ENCODE measurements at places on chromosomes 1 and 21. TPM values are rescaled to one million over a fixed set of nuclear protein-coding genes. Genes with fewer than 3 reads are reported as not detected.
A peak's percentile ranks its signal among the peaks of the same experiment; 100 is the strongest.

GRCh38 chr21:45129189-45129923 is 55.0 kb downstream of the ADARB1 start:
- H3K4me3 ChIP-seq = no peak overlapping the region
- no peak for DNase-seq
- no peak overlapping the region for H3K27ac ChIP-seq
- H3K27me3 ChIP-seq = no peaks in the 10 kb centered on the region
- H3K36me3 ChIP-seq = peaks cover 9% of the 10 kb centered on the region
- peaks cover 3% of the 10 kb centered on the region for H3K4me1 ChIP-seq

DNA sequence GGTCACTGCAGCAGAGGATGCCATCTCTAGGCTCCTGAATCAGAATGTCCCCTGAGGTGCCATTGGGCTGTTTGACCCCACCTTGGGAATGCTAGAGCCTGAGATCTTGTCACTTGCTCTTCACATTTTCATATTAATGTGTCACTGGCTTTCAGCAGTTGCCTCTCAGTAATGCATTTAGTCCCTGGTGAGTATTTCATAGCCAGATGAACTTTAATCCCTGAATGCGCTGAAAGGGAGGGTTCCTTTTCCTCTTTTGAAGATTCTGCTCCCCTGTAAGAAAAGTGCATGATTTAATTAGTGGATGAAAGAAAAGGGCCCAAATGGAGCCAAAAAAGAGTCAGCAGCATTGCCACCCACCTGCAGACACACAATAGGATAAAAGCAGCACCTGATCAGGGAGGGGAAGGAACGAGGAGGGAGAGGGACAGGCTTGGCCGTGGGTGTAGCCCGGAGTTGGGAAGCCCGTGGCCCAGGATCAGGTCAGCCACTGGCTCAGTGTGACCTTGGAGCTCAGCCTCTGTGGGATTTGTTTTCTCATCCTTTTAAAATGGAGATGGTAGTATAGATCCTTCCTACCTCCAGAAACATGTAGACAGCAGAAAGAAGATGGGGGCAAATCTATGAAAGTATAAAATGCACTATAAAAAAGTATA is 31.1 kb downstream of the ROR1 start:
- H3K4me3 ChIP-seq = no peak overlapping the region
- no peaks in the 10 kb centered on the region for H3K36me3 ChIP-seq
- H3K27me3 ChIP-seq = no peaks in the 10 kb centered on the region
- H3K4me1 ChIP-seq = no peaks in the 10 kb centered on the region

The SELENBP1 gene
- total RNA-seq = not detected

DNA sequence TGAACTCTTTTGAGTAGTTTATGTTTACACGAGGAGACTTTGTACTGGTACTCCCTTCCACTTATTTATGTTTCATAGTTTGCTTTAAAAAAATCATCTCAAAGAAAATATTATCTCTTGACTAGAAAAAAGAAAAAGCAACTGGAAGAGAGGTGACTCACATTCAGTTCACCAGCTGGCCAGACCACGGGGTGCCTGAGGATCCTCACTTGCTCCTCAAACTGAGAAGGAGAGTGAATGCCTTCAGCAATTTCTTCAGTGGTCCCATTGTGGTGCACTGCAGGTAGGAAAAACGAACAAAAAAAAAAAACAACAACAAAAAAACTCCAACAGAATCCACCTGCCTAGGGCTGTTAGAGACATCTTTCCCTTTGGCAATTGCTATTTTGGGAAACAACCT is 102.9 kb downstream of the PTPRC start:
- no peak overlapping the region for H3K27ac ChIP-seq
- no peaks in the 10 kb centered on the region for H3K27me3 ChIP-seq
- peaks cover 23% of the 10 kb centered on the region for H3K4me1 ChIP-seq
- H3K36me3 ChIP-seq = peaks cover 99% of the 10 kb centered on the region

GRCh38 chr1:75124510-75124909 is 9.7 kb upstream of the LHX8 start:
- H3K4me1 ChIP-seq = no peaks in the 10 kb centered on the region
- no peak for DNase-seq
- H3K27ac ChIP-seq = no peak overlapping the region
- H3K4me3 ChIP-seq = no peak overlapping the region
- H3K36me3 ChIP-seq = no peaks in the 10 kb centered on the region
- H3K27me3 ChIP-seq = peaks cover 20% of the 10 kb centered on the region

DNA sequence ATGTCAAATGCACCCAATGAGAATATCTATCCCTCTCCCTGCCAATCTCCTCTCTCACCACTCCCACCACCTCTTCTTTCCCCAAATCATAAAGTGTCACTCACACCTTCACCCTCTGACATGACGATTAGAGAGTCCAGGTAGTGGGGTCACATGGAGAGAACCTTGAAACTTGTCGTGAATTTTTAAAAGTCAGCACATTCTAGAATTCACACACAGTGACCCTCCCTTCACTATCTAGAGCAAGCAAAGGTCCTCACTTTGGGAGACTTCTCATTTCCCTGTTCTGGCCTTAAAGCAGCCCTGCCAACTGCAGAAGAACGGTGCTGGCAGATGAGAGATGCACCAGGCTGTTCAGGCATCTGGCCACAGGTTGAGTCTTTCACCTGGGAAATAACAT is 61.9 kb downstream of the CD34 start:
- no peak for DNase-seq
- peaks cover 24% of the 10 kb centered on the region for H3K36me3 ChIP-seq
- peaks cover 48% of the 10 kb centered on the region for H3K4me1 ChIP-seq
- H3K27ac ChIP-seq = no peak overlapping the region
- no peaks in the 10 kb centered on the region for H3K27me3 ChIP-seq

The TSPAN1 gene
- not detected for total RNA-seq

The C1orf115 gene
- total RNA-seq = 0.25 TPM

DNA sequence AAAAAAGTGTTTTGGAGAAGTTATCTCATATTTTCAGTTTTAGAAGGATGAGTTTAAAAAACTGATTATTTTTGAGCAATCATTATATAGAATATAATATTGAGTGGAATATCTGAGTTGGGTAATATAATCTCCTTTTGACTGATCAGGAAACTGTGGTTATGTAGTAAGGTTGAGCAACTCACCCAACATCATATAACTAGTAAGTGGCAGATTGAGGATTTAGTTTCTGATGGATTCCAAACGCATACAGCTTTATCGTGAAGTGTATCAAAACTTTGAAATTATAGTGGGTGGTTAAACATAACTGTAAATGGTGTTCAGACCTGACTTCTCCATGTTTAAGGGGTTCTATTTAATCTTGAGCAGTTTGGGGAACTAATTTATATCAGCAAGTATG is 98.6 kb downstream of the OLFM3 start:
- no peak for DNase-seq
- no peaks in the 10 kb centered on the region for H3K4me1 ChIP-seq
- H3K4me3 ChIP-seq = no peak overlapping the region
- no peak overlapping the region for H3K27ac ChIP-seq
- H3K27me3 ChIP-seq = no peaks in the 10 kb centered on the region
- no peaks in the 10 kb centered on the region for H3K36me3 ChIP-seq

DNA sequence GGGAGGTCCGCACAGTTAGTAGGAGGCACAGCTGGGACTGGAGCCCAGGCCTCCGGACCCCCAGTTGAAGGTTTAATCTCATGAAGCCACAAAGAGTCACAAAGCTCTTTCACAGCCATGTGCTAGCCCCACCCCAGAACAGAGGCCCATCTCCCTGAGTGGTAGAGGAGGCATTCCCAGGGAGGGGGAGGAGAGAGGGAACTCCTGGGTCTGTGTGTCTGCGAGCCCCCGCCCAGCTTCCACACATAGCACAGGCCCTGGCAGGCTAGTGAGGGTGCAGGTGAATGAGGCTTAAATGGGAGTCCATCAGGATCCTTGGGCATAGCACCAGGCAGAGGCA is 197.8 kb downstream of the MATN1 start:
- H3K4me3 ChIP-seq = no peak overlapping the region
- no peaks in the 10 kb centered on the region for H3K4me1 ChIP-seq
- no peak overlapping the region for H3K27ac ChIP-seq
- H3K27me3 ChIP-seq = no peaks in the 10 kb centered on the region

The CFHR2 gene
- total RNA-seq = not detected

DNA sequence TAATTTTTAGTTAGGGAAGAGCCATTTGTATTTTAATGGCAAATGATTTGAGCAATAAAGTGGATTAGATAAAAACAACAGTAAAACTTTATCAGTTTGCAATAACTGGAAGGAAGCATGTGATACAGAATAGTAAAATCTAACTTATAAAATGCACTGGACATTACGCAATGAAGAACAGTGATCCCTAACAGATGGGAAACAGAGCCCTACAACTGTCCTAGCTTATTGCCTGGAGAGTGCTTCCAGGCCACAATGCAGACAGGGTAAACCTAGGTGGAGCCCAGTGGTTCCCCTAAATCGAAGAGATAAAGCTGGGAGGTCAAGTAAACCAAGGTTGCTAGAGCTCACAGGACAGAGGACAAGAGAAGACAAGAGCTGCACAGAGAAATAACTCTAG is 7.0 kb downstream of the OMA1 start:
- H3K4me3 ChIP-seq = no peak overlapping the region
- no peak for DNase-seq
- H3K27me3 ChIP-seq = no peaks in the 10 kb centered on the region
- H3K4me1 ChIP-seq = no peaks in the 10 kb centered on the region

GRCh38 chr1:145826030-145826429 is 2.0 kb downstream of the POLR3C start:
- no peaks in the 10 kb centered on the region for H3K27me3 ChIP-seq
- H3K27ac ChIP-seq = no peak overlapping the region
- no peak for DNase-seq
- H3K36me3 ChIP-seq = peaks cover 42% of the 10 kb centered on the region

GRCh38 chr1:203351037-203351625 is at the start of gene FMOD:
Gene FMOD (minus strand): TSS chr1:203351122. CDS start chr1:203348270, 2,852 bp downstream.
- no peak within 1 kb of the TSS for H3K4me3 ChIP-seq
- DNase-seq = no peak
- H3K4me1 ChIP-seq = peaks cover 4% of the 10 kb centered on the region
- peaks cover 25% of the 10 kb centered on the region for H3K27me3 ChIP-seq

The DNASE2B gene
- not detected for total RNA-seq

DNA sequence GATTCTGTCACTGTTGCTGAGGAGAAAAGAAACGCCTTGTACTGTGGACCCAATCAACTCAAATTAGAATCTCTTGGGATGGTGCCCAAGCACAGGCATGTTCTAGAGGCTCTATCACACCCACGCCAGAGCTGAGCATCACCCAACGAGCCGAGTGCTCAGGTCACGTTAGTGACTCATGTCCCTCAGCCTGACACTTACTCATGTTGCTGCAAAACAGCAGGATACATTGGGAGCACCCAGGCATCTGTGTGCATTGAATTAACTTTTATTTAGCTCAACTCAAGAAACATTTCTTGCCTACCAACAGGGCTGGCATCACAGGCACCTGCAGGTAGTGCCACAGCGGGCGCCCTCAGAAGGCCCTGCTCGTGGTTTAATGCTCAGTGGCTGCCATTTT is 149.8 kb downstream of the ETS2 start:
- H3K4me3 ChIP-seq = no peak overlapping the region
- no peaks in the 10 kb centered on the region for H3K27me3 ChIP-seq
- H3K4me1 ChIP-seq = no peaks in the 10 kb centered on the region
- no peak overlapping the region for H3K27ac ChIP-seq

The SPRR2A gene
- not detected for total RNA-seq

GRCh38 chr1:121413821-121414220 is 229.0 kb downstream of the SRGAP2C start:
- no peaks in the 10 kb centered on the region for H3K36me3 ChIP-seq
- H3K27ac ChIP-seq = no peak overlapping the region
- no peaks in the 10 kb centered on the region for H3K4me1 ChIP-seq

The PDE4B gene
- total RNA-seq = 200 TPM

GRCh38 chr1:153978274-153978909 is 918 bp upstream of the JTB start:
- H3K4me3 ChIP-seq = peak overlapping the region; percentile 96
- peaks cover 22% of the 10 kb centered on the region for H3K36me3 ChIP-seq
- peaks cover 27% of the 10 kb centered on the region for H3K4me1 ChIP-seq
- peak overlapping the region; percentile 81 for H3K27ac ChIP-seq
- H3K27me3 ChIP-seq = no peaks in the 10 kb centered on the region

- no peak overlapping the region for H3K27ac ChIP-seq
- no peaks in the 10 kb centered on the region for H3K27me3 ChIP-seq
- H3K4me1 ChIP-seq = peaks cover 4% of the 10 kb centered on the region
- no peak for DNase-seq
- H3K4me3 ChIP-seq = no peak overlapping the region
- peaks cover 4% of the 10 kb centered on the region for H3K36me3 ChIP-seq
These were observed 10.4 kb downstream of the CAMTA1 start for GRCh38 chr1:6795661-6796060.

DNA sequence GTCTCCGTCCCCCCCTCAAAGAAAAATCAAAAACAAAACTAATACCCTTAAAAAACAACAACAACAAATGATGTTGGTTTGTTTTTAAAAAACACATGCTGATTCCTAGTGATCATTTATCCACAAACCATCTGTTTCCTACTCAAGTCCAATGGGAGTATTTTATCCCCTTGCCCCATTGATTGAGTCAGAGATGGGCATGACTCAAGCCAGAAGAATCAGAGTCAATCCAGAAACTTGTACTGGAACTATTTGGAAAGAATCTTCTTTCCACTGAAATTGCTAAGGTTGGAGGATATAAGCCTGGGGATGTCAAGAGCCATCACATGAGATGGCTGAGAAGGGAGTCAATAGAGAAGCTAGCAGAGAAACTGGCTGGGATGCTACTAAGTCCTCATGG is 176.4 kb downstream of the MIS18A start:
- H3K27me3 ChIP-seq = peaks cover 2% of the 10 kb centered on the region
- H3K36me3 ChIP-seq = no peaks in the 10 kb centered on the region
- H3K4me3 ChIP-seq = no peak overlapping the region
- DNase-seq = no peak

The OR2T29 gene
- not detected for total RNA-seq

DNA sequence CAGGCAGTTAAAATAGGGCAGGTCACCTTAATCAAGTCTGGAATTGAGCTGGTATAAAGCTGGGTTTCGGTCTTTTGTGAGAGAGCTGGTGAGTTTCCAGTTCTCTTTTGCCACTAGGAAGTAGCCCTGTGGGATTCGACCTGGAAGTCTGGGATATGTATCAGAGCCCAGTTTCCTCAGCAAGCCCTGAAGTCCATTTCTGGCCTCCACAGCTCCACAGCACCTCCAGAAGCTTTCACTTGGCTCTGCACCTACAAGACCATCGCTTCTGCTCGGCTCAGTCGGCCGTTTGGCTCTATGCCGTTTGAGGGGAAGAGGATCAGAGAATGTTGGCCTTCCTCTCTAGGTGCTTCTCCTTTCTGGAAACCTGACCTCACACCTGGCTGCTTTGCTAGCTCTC is 148.0 kb downstream of the GALNT2 start:
- H3K27ac ChIP-seq = no peak overlapping the region
- no peaks in the 10 kb centered on the region for H3K27me3 ChIP-seq

The NECTIN4 gene
- not detected for total RNA-seq

The B3GALT2 gene
- total RNA-seq = 0.30 TPM

- no peaks in the 10 kb centered on the region for H3K36me3 ChIP-seq
- no peak overlapping the region for H3K27ac ChIP-seq
- H3K27me3 ChIP-seq = peaks cover 20% of the 10 kb centered on the region
- H3K4me3 ChIP-seq = no peak overlapping the region
These were observed 25.5 kb upstream of the ATF3 start for GRCh38 chr1:212582808-212583615.

GRCh38 chr1:226788965-226789364 is 49.9 kb upstream of the ITPKB start:
- no peak overlapping the region for H3K27ac ChIP-seq
- H3K4me1 ChIP-seq = no peaks in the 10 kb centered on the region
- H3K36me3 ChIP-seq = no peaks in the 10 kb centered on the region

GRCh38 chr1:77876884-77877283 is 11.5 kb upstream of the NEXN start:
- H3K4me1 ChIP-seq = no peaks in the 10 kb centered on the region
- no peak for DNase-seq

- H3K4me1 ChIP-seq = peaks cover 15% of the 10 kb centered on the region
- peak; percentile 26 for DNase-seq
- peak within 1 kb of the TSS; percentile 18 for H3K4me3 ChIP-seq
- H3K27ac ChIP-seq = no peak within 1 kb of the TSS
- H3K27me3 ChIP-seq = peaks cover 28% of the 10 kb centered on the region
These were observed at the start of gene BCAR3 for GRCh38 chr1:93681101-93681988. Gene BCAR3 (minus strand): TSS chr1:93681837. CDS start chr1:93674930, 6,907 bp downstream.

The SORT1 gene
- 0.86 TPM for total RNA-seq

The PDPN gene
- not detected for total RNA-seq
